Activated naive CD8-positive, alpha-beta T cell treated with anti-CD3 and anti-CD28 coated beads, Interleukin-2, amount 10 ng/mL, durations not matched to agents 7 days and 5 days (primary cell): ENCODE measurements at places on chromosomes 2 and 18. TPM values are rescaled to one million over a fixed set of nuclear protein-coding genes. Genes with fewer than 3 reads are reported as not detected.

GRCh38 chr2:124320051-124320688 is 295.1 kb downstream of the CNTNAP5 start:
- H3K27me3 ChIP-seq, result no peaks in the 10 kb centered on the region
- no peaks in the 10 kb centered on the region for H3K4me1 ChIP-seq
- no peak overlapping the region for H3K4me3 ChIP-seq
- no peak for DNase-seq
- no peak overlapping the region for H3K27ac ChIP-seq

- no peaks in the 10 kb centered on the region for H3K27me3 ChIP-seq
- no peak overlapping the region for H3K27ac ChIP-seq
- peaks cover 2% of the 10 kb centered on the region for H3K4me1 ChIP-seq
- DNase-seq, result no peak
- no peak overlapping the region for H3K4me3 ChIP-seq
Measured at GRCh38 chr2:212858496-212858895, 292.9 kb downstream of the IKZF2 start.

GRCh38 chr2:102736110-102736409 is 25.8 kb upstream of the TMEM182 start:
- H3K36me3 ChIP-seq, result peaks cover 5% of the 10 kb centered on the region
- no peak for DNase-seq
- H3K4me3 ChIP-seq, result peak overlapping the region; percentile 93

- H3K27ac ChIP-seq, result no peak overlapping the region
- peaks cover 5% of the 10 kb centered on the region for H3K4me1 ChIP-seq
- peaks cover 58% of the 10 kb centered on the region for H3K27me3 ChIP-seq
Measured at GRCh38 chr18:8699948-8700347, 5.4 kb upstream of the MTCL1 start.

DNA sequence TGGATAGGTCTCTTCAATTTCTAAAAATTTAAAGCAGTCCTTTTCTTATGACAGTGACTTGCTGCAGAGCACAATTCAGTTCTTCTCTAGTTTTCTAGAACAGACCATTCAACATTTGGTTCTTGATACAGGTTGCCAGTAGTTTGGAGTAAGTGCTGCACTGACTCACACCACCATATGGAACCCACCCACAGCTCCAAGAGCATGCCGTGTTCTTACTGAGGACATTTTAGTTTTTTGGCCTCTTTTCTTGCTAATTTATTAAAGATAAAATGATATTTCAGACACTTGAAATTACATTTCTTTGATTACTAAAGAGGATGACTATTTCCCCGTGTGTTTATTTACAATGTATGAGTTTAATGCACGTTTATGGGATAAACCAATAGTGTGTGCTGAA is 120.0 kb downstream of the COL4A4 start:
- H3K27me3 ChIP-seq, result peaks cover 5% of the 10 kb centered on the region
- H3K4me1 ChIP-seq, result peaks cover 2% of the 10 kb centered on the region
- H3K36me3 ChIP-seq, result no peaks in the 10 kb centered on the region
- DNase-seq, result no peak
- H3K4me3 ChIP-seq, result no peak overlapping the region
- H3K27ac ChIP-seq, result no peak overlapping the region

DNA sequence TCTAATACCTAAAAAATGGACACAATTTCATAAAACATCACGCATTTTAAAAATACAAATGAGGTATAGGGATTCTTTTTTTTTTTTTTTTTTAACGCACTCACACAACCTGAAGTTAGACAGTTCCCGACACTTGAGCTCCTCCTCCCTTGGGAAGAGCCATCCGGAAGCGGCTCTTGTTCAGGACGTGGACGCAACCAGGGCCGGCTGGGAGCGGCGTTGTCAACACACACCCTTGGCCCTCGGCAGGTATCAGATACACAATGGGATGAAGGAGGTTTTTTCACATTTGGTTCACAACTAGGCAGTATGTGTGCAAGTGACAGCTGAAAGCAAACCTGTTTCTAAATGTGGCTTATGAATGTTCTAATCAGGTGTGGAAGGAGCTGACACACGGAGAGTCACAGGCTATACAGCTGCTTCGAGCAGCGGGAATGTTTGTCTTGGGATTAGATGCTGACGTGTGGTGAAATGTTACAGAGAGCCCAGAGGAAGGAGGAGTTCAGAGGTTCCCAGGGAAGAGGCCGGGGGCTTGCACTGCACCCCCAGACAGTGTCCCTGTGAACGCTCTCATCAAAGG is 111.1 kb downstream of the PXDN start:
- no peak overlapping the region for H3K4me3 ChIP-seq
- DNase-seq, result no peak
- H3K27ac ChIP-seq, result no peak overlapping the region
- no peaks in the 10 kb centered on the region for H3K36me3 ChIP-seq
- no peaks in the 10 kb centered on the region for H3K4me1 ChIP-seq

- no peaks in the 10 kb centered on the region for H3K4me1 ChIP-seq
- H3K4me3 ChIP-seq, result no peak overlapping the region
- no peak overlapping the region for H3K27ac ChIP-seq
- H3K36me3 ChIP-seq, result no peaks in the 10 kb centered on the region
- no peak for DNase-seq
Measured at GRCh38 chr2:107137706-107138105, 251.7 kb upstream of the ST6GAL2 start.

DNA sequence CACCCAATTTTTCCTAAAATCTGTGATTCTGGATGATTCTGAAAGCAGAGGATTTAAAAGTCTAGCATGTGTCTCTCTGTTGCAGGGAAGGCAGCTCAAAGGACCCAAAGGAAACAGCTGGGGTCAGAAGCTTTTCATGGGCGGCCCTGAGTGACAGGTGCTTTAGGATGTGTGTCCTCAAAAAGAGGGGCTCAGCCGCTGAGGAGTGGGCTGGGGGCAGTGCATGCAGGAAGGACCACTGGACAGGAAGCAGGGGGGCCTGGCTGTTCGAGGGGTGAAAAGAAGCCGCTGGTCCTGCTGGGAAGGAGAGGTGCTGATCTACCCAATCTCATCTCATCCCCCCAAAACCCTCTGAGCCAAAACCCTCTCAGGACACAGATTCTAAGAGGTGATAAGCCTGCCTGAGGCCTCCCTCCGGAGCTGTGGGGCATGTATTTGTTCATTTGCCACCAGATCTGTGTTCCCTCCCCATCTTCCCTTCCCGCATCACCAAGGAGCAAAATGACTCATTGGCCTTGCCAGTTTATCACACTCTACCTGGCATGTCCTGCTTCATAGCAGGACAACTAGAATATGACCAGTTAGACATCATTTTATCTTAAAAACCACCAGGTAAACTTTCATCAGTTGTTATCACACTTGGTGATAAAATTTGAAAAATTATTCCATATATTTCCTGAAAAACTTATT is 98.8 kb upstream of the MGAT4A start:
- peak overlapping the region; percentile 71 for H3K27ac ChIP-seq
- peaks cover 37% of the 10 kb centered on the region for H3K4me1 ChIP-seq
- peak; percentile 24 for DNase-seq
- H3K36me3 ChIP-seq, result peaks cover 2% of the 10 kb centered on the region
- no peaks in the 10 kb centered on the region for H3K27me3 ChIP-seq

DNA sequence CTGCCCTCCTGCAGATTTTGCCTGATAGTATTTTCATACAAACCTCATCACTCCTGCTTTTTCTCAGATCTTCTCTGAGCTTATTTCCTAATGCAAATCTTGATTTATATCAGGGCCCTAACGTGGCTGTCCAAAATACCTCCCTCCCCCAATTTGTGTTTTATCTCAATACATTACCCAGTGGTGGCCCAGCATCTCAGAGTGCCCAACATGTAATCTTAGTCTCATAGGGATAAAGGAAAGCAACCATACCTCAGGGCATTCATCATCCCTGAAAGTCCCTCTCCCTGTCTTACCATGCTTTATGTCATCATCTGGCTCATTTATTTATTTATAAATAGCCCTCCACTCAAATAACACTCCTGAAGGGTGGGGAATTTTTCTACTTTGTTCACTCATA is 135.3 kb downstream of the SLC8A1 start:
- H3K36me3 ChIP-seq, result no peaks in the 10 kb centered on the region
- H3K4me3 ChIP-seq, result no peak overlapping the region
- H3K27me3 ChIP-seq, result no peaks in the 10 kb centered on the region
- DNase-seq, result no peak
- H3K27ac ChIP-seq, result no peak overlapping the region

DNA sequence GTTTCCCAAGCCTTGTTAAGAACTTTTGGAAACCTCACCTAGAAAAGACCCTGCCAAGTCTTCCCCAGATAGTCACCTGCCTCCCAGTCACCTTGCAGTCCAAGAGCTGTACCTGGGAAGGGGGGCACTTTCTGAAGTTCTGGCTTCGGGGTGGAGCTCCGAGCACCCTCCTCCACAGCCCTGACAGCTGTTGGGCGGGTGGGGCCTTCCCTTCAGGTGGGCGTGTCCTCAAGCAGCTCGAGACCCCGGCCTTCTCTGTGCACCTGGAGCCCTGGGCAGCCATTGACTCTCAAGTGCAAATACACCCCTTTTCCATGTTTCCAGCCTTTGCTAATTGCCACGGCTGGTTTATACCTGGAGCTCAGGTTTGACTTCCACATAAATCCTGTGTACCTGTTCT is 37.0 kb upstream of the IGFBP5 start:
- H3K4me3 ChIP-seq, result no peak overlapping the region
- DNase-seq, result no peak
- H3K27me3 ChIP-seq, result peaks cover 16% of the 10 kb centered on the region
- no peak overlapping the region for H3K27ac ChIP-seq
- no peaks in the 10 kb centered on the region for H3K4me1 ChIP-seq
- no peaks in the 10 kb centered on the region for H3K36me3 ChIP-seq

DNA sequence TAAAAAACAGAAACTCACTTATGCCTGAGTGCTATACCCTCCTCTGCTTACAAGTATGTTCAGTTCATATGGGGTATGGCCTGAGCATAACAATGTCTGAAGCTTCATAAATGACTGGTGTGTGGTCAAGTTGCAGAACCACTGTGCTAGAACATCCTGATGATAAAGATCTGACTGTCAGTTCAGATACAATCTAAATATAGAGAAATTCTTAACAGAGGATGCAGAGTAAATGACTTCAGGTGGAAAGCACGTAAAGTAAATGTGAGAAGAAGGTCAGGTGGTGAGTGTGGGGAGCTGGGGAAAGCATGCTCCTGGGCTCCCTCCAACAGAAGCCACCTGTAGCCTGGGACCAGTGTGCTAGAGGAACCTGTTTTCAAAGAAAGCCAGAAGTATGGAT is 926.2 kb downstream of the TSN start:
- H3K36me3 ChIP-seq, result no peaks in the 10 kb centered on the region
- H3K27me3 ChIP-seq, result no peaks in the 10 kb centered on the region
- no peak overlapping the region for H3K27ac ChIP-seq
- no peak for DNase-seq

DNA sequence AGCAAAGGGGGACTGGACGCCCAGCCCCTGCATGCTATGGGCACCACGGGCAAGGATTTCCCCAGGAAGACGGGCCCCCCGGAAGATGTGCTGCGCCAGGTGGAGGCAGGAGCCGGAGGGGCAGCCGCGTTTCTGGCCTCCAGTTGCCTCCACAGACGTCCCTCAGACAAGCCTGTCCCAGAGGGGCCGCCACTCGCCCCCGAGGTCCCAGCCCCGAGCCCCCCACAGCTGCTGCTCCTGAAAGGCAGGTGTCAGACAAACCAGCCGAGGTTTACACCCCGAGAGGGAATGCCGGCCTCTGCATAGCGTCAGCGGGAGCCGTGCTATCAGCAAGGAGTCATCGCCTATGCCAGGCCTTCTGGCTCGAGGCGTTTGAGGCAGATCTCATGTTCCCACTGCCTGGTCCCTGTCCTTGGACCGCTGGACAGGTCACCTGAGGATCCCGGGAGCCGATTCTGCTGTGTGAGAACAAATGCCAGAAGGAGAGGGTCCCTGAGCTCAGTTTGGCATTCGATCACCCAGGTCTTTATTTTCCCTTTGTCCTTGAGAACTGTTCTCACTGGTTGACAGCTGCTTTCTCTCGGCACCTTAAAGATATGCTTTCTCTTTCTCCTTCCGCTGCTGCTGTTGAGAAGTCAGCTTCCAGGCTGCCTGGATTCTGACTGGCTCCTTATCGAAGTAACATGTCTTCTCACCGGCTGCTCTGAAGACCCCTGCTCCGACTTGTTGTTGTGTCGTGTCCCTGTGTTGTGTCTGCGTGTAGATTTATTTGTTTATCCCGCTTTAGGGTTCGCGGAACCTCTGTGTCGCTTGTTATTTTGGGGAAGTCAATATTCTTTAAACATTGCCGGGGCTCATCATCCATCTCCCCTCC is 20.6 kb downstream of the CROCC2 start:
- H3K36me3 ChIP-seq, result no peaks in the 10 kb centered on the region
- no peak overlapping the region for H3K27ac ChIP-seq
- DNase-seq, result peak; percentile 24
- H3K4me1 ChIP-seq, result no peaks in the 10 kb centered on the region

- DNase-seq, result peak; percentile 94
- peak overlapping the region; percentile 44 for H3K4me3 ChIP-seq
- H3K27me3 ChIP-seq, result peaks cover 10% of the 10 kb centered on the region
- H3K4me1 ChIP-seq, result peaks cover 13% of the 10 kb centered on the region
Measured at GRCh38 chr2:8685697-8686358, 4.0 kb downstream of the ID2 start.

DNA sequence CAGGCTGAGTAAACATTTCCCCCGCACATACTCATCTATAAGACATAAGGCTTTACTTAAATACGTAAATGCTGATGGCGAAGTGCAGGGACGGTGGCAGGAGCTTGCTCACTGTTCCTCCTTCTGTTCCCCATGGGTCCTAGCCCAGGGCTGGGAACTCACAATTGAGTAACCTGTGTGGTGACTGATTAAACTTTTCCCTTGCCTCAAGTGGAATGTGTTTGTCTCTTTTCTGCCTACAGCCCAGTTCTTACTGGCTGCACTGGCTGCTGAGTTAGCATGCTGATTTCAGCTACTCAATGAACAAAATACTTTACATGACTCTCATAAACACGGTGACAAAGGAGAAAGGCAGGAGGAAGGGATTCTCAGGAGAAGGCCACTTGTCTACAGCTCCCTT is 87.3 kb downstream of the MARCO start:
- H3K36me3 ChIP-seq, result no peaks in the 10 kb centered on the region
- no peaks in the 10 kb centered on the region for H3K4me1 ChIP-seq
- H3K27me3 ChIP-seq, result no peaks in the 10 kb centered on the region
- no peak overlapping the region for H3K4me3 ChIP-seq
- H3K27ac ChIP-seq, result no peak overlapping the region

DNA sequence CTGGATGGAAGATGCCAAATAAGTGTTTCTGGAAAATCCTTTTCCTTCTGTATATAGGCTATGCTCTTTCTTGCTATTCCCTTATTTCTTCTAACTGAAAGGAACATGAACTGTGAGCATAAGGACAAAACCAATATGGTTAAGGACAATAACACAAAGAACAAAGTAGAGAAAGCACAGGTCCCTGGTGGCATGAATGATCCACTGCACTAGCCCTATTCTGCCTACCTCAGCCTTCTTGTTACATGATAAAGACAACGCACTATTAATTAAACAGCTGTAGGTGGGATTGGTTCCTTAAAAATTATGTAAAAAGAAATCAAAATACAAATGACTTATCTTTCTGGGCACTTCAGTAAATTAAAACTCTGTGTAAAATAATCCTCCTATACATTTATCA is 1.9 kb upstream of the WDR75 start:
- H3K27me3 ChIP-seq, result no peaks in the 10 kb centered on the region
- no peak overlapping the region for H3K4me3 ChIP-seq
- H3K4me1 ChIP-seq, result peaks cover 12% of the 10 kb centered on the region
- H3K36me3 ChIP-seq, result peaks cover 3% of the 10 kb centered on the region

Gene SEH1L
- 43.5 TPM for total RNA-seq

Gene SERPINB3
- not detected for total RNA-seq

Gene KANSL1L
- 10.2 TPM for total RNA-seq

Gene C2orf66
- not detected for total RNA-seq

Gene HOXD11
- total RNA-seq, result not detected

Gene PAX3
- not detected for total RNA-seq

Gene DCDC2C
- total RNA-seq, result not detected

Gene POTEI
- total RNA-seq, result not detected

Gene UCN
- total RNA-seq, result 3.7 TPM

Gene IL1RN
- total RNA-seq, result 4.0 TPM

Gene DPYSL5
- total RNA-seq, result not detected

Gene RBMS1
- 90.6 TPM for total RNA-seq

Gene KRTCAP3
- 13.9 TPM for total RNA-seq

Gene AAK1
- 144 TPM for total RNA-seq

Gene DSEL
- total RNA-seq, result 0.47 TPM

Gene TMX3
- 68.1 TPM for total RNA-seq
